ENCODE measurements at places on chromosomes 5 and 9. TPM values are rescaled to one million over a fixed set of nuclear protein-coding genes. Genes with fewer than 3 reads are reported as not detected.

DNA sequence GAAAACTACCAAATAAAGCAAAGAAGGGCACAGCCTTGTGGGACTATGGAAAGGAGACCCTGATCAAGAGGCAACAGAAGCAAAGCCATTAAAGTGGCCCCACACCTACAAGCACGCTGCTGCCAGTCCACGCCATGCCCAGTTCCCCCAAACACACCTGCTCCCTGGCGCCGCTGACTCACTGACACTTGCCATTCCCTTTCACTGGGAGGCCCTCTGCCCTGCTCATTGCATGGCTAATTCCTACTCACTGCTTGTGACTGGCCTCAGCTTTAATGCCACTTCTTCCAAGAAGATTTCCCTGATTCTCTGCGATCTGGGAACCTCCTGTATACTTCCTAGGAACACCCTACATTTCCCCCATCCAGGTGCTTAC is 71.2 kb upstream of the TAF1L start:
- DNase-seq, result no peak

The SMIM3 gene
- total RNA-seq, result 24.5 TPM

The OBP2B gene
- total RNA-seq, result not detected

- DNase-seq, result no peak
These were observed 6.8 kb downstream of the TMEM250 start for GRCh38 chr9:136111910-136112309.

DNA sequence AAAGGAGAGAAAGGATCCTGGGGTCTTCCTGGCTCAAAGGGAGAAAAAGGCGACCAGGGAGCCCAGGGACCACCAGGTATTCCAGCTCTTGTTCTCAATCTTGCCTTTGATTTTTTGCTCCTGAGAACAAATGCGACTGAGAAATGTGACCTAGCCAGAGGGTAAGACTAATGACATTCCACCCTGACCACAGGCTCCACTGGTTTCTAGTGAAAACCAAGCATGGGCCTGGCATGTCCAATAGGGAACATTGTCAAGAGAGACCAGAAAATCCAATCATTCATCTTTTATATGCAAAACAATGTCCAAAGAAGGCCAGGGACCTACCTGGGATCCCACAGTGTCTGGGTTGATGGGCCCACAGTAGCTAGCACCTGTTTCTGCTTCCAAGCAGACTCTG is 50.3 kb upstream of the TGFBR1 start:
- no peak for DNase-seq

The PCDHGA12 gene
- 0.11 TPM for total RNA-seq

DNA sequence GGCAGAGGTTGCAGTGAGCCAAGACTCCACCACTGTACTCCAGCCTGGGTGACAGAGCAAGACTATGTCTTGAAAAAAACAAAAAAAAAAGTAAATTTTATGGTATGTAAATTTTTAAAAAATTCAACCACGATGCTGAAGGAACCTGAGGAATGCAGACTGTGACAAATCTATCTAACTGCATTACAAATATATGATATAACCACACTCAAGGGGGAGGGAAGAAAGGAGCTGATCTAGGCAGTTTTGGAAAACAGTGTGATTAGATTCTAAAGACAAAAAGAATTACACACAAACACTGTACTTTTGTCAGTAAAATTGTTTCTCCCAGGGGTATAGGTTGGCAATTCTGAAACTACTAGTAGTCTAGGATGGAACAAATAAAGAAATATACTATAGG is 17.0 kb downstream of the LARS1 start:
- DNase-seq, result no peak

The TPPP gene
- total RNA-seq, result 0.11 TPM

DNA sequence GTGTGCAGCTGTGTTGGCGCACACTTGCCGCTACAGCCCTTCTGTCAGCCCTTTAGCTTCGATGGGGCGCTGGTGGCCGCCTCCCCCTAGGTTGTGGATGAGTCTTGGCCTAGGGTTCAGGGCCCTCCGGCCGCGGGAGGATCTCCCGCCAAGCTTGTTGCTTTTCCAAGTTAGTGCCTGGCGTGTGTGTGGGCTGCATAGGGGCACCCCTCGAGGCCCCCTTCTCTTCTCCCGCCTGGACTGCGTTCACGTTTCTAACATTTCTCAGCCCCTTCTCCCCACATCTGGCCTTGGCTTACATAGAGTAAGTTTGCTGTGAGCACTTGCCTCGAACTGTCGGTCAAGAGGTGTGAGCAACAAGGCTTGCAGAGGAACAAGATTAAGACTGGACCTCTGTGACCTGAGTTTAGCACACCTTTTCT is 413 bp upstream of the OXCT1 start:
- no peak for DNase-seq

The PCDHB10 gene
- not detected for total RNA-seq

GRCh38 chr5:104987074-104987473 is 1424.5 kb upstream of the NUDT12 start:
- DNase-seq, result no peak

The CFAP90 gene
- total RNA-seq, result not detected

Data from activated T-helper 2 cell treated with anti-CD3 and anti-CD28 coated beads, Interferon-gamma antibody, Interleukin-2, Interleukin-4, amounts not matched to agents 10 μg/mL and 5 μg/mL and 100 μg/mL, durations not matched to agents 14 hours and 24 hours and 36 hours (primary cell).